Pulmonary artery endothelial cell (primary cell): ENCODE measurements at places on chromosomes 12 and 14.

GRCh38 chr14:63855281-63855680 is 2.5 kb downstream of the SYNE2 start:
- no peak for DNase-seq

GRCh38 chr12:114408886-114409851 is 3.2 kb upstream of the TBX5 start:
- no peak for DNase-seq

GRCh38 chr12:129466499-129466898 is 437.3 kb downstream of the TMEM132D start:
- no peak for DNase-seq

DNA sequence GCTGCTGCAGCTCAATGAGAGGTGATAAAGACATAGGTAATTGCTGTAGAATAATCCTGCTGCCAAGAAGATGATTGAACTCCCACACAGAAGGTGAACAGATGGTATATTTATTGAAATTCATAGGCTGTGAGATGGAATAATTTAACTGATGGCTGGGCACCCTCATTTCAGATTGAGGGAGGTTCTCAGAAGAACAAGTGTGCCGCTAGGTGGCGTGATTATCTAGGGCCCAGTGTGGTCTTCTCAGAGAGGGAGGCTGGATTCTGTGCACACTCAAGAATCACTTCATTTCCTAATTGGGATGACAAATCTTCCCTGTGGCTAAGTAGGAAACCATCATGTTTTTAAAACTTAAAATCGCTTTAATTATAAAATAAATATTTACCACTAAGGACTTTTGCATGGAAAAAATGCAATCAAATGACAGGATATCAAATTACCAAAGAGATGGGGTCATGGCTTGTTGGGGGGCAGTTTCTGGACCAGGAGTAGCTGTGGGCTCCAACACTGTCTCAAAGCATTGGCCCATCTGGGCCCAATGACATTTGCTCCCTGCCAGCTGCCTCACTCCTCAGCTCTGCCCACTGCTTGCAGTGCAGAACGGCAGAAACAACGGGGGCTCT is 132.3 kb downstream of the SNAPC1 start:
- peak; percentile 11 for DNase-seq

GRCh38 chr12:92769124-92769901 is 66.5 kb downstream of the PLEKHG7 start:
- peak; percentile 52 for DNase-seq

GRCh38 chr12:98194591-98194990 is 320.8 kb upstream of the TMPO start:
- DNase-seq = no peak
